ENCODE measurements at places on chromosomes 7 and 10.

DNA sequence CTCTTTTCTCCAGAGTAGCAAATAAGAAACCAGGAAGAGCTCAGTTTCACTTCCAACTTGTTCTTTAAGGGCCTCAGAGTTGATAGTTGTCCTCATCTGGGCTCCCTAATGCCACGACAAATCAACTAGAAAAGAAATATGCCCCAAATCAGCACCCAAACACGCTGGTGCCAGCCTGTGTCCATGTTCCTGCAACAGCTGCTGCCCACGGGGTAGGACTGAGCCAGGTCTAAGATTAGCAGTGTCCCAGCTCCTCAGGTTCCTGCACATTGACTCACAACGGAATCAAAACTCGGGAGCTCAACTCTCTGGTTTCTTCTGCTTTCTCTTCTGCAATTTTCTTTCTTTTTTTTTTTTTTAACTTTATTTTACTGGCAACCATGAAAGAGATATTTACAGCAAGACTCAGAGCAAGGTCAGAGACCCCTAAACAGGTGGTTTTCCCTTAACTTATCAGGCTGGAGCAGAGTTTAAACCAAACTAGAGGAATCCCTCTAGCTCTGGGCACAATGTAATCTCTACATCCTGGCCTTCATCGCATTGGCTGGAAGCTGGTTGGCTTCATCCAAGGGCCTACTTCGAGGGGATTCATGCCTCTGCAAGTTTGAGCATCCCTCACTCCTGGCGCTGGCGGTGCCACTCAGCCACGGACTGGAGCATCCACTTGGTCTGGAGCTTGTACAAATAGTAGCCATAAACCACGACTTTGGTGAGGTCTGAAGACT is 126.1 kb downstream of the PFKFB3 start:
- DNase-seq, result no peak

DNA sequence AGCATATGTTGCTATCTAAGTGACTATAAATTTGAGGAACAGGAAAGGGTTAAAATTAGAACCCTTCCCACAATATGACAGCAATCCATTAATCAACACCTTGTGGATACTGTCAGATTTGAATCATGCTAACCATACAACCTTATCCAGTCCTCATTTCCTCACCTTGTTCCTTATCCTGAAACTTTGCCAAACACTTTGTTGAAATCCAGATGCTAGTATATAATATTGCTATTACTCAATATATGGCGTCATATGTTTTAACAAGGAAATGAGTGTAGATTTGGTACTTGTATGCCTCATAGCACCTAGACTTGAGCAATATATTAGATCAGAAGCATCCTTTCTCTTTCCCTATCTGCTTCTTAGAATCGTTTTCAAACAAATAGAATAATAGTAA is 66.3 kb upstream of the SLC25A13 start:
- DNase-seq, result peak; percentile 67

DNA sequence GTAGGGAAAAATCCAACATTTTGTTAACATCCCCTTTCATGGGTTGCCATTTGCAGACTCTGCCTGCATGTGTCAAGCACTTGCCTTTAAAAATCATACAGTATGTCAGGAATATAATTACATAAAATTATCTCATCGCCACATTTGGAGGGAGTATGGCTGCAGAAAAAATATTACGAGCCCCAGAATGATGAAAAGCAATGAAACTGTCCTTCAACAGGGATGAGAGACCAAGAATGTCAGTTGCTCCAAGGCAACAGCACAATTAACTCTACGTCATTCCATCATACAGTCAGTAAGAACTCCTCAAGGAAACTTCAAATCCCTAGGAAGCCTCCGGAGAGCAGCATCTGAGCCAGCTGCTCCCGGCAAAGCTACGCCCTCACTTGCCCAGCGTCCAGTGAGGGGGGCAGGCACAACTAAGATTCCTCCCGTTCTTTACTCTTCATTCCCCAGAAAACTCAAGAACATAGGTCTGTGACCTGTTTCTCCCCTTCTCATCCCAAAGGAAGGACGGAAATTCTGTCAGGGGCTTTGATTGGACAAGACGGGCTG is 132.9 kb downstream of the ANLN start:
- no peak for DNase-seq

DNA sequence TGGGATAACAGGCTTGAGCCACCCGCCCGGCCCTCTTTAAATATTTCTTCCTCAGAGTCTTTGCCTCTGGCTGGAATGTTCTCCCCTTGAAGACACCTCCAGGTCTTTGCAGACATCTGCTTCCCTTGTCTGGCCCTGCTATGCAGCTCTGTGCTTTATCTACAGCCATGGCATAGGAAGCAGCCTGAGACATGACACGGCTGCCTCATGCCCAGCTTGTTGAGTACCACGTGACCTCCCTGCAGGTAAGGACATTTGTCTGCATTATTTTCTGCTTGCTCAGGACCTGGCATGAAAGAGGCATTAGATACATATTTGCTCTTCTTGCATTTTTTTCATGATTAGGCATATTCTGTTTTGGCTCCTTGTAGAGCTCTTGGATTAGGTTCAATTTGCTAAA is 113.8 kb upstream of the KLF6 start:
- DNase-seq, result no peak

- no peak for DNase-seq
Observed at GRCh38 chr10:22597138-22597537, 117.2 kb downstream of the PIP4K2A start.

GRCh38 chr7:26398756-26399509 is 107.3 kb downstream of the SNX10 start:
- peak; percentile 45 for DNase-seq

DNA sequence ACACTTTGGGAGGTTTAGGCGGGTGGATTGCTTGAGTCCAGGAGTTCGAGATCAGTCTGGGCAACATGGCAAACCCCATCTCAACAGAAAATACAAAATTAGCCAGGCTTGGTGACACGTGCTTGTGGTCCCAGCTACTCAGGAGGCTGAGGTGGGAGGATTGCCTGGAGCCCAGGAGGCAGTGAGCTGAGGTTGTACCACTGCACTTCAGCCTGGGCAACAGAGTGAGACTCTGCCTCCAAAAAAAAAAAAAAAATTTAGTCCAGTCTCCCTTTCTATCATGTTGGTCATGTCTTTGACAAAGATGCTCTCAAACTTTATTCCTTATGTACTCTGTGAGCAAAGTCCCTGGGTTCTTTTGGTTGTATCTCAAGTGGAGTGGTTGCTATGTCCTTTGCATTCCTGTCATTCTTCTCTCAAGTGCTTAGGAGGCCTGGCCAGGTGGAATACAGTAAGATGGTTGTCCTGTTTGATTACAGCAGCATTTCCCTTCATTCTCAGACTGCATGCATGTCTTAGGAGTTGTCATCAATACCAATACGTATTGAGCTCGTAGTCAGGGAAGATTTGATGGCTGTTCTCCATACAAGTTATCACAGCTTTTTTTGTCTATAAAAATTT is 85.7 kb downstream of the MMRN2 start:
- DNase-seq, result no peak

- no peak for DNase-seq
Observed at GRCh38 chr7:152313217-152313616, 122.6 kb downstream of the KMT2C start.

DNA sequence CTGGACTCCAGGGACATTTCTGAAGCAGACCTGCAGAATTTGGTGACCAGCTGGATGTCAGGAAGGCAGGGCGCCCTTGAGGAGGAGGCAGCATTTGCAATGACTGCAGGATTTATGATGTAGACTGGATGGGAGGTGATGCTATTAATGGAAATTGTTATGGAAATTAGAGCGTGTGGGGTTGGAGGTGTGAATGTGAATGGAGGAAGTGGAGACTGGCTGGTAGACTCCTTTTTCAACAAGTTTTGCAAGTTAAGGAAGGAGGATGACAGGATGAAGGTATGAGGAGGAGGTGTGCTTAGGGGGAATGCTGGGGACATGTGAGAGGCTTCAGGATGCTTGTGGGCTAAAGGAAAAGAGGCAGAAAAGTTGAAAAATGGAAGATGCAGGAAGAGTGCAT is 137.0 kb downstream of the TMEM178B start:
- DNase-seq, result no peak

- no peak for DNase-seq
Observed at GRCh38 chr10:33876584-33877400, 542.3 kb upstream of the NRP1 start.

DNA sequence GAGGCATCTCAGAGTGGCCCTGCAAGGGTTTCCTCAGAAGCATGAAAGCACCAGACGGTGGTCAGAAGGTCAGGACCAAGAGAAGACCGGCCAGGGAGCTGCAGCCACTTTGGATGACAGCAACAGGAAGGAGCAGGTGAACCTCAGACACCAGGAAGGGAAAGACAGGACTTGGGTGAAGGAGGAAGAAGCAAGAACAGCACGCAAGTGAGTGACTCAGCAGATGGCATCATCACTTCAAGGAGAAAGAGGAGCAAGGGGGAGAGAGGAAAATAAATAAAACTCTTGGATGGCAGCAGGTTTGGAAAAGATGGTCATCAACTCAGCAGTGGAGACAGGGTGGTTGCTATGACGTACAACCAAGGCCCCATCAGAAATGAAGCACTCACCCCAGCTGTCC is 31.6 kb downstream of the NCAPG2 start:
- no peak for DNase-seq

GRCh38 chr7:112757337-112757736 is 32.9 kb downstream of the TMEM168 start:
- no peak for DNase-seq

- no peak for DNase-seq
Observed at GRCh38 chr10:83820033-83820432, 319.3 kb upstream of the GHITM start.

GRCh38 chr10:112991888-112992491 is 41.9 kb downstream of the TCF7L2 start:
- DNase-seq, result no peak

DNA sequence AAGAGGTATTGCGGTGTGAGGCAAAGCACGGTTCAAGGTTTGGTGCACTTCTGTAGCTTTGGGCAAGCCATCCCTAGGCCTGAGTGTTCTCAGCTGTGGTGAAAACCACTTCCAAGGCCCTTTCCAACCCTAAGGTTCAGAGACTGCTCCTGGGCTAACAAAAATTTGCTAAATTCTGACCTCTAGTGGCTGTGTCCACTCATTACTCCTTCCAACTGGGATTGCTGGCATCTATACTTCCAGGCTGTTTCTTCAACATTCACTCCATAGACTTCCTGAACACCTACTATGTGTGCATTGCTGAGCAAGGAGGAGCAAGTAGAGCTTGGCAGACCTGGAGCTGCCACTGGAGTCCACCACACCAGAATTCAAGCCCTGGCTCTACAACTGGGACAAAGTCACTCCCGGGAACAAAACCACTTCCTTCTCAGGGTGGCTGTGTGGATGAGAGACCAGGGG is 29.3 kb upstream of the SH3PXD2A start:
- peak; percentile 60 for DNase-seq

- no peak for DNase-seq
Observed at GRCh38 chr10:6123532-6123931, 34.7 kb downstream of the RBM17 start.

DNA sequence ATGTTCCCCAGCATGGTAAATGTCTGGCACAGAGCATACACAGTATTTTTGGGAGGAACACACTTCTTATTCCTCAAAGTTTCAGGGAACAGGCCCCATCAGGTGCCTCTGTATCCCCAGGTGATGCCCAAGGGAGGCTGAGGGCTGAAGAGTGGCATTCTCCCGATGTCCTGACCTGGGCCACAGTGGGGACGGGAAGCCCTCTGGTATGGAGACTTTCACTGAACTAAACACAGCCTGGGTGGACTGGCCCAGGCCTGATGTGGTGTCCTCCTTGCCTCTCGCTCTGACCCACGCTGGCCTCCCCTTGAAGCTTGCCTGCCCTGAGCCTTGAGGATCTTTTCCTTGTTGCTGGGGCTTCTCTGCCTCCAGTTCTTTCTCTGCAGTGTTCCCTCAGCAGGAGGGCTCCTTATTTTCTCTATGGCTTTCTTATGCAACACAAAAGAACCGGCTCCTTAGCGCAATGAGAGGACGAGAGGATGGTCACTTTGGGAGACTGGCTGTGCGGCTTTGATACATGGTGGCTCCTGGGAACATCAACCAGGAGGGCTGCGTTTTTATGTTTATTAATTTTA is 157.5 kb upstream of the TNS3 start:
- no peak for DNase-seq

GRCh38 chr10:126294451-126294850 is 93.8 kb downstream of the ADAM12 start:
- DNase-seq, result no peak

DNA sequence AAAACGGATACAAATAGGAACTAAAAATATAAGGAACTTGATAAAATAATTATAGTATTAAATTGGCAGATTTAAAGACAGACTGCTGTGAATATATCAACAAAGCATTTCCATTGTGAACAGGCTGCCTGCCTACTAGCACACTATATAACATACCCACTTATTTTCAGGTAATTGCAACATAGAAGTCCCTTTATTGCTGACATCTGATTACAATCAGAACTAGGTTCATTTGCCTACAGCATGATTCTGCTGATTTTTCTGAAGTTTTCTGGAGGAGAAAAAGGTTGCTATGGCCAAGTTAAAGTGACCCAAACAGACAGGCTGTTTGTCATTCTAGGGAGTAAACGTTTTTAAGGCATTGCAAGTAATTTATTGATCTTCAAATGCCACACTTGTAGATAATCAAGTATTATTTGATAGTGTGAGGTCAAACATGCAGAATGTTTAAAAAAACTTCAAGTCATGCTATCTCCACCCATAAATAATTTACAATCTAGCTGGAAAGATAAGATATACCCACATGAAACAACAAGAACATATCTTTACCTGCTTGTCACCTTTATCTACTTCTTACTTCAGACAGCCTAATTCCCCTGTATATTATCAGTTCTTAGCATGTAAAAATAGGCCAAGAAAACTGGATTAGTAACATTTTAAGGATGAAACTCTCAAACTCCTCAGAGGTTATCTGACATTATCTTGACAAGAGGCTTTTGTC is 40.5 kb downstream of the MTPN start:
- no peak for DNase-seq

- no peak for DNase-seq
Observed at GRCh38 chr7:132941428-132941827, 140.5 kb downstream of the CHCHD3 start.

DNA sequence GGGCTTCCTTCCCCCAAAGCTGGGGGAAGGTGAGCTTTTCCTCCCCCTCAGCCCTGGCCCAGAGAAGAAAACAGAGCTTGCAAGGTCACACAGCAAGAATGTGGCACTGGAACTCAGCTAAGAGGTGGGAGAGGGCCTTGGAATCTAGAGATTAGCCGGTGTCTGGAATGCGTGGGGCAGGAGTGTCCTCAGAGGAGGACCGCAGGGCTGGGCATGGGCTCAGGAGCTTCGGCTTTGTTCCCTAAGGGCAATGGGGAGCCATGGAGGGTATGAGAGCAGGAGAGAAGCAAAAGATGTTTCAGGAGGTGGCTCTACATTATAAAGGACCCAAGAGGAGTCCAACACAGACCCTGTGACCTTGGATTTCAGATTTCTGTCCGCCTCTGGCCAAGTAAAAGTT is 127.2 kb upstream of the TNRC18 start:
- DNase-seq, result no peak

- DNase-seq, result no peak
Observed at GRCh38 chr7:148116829-148117403, 473.6 kb upstream of the C7orf33 start.

DNA sequence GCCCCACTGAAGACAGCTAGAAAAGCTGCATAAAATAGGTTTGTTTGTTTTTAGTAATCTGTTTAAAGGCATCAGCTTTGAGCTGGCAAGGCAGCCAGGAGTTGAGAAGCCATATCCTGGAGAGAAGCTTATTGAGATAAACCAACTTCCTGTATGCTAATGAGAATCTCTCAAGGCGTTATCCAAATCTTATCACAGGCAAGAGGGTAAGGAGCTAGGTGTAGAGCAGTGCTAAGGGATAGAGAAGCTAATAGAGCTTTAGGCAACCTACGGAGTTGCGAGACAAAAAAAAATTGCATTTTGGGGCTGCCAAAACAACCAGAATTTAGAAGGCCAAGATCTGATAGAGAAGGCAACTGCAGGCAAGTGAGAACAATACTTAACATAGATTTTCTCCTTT is 641.6 kb downstream of the SH2D4B start:
- no peak for DNase-seq
